ENCODE measurements at places on chromosomes 4 and X.

DNA sequence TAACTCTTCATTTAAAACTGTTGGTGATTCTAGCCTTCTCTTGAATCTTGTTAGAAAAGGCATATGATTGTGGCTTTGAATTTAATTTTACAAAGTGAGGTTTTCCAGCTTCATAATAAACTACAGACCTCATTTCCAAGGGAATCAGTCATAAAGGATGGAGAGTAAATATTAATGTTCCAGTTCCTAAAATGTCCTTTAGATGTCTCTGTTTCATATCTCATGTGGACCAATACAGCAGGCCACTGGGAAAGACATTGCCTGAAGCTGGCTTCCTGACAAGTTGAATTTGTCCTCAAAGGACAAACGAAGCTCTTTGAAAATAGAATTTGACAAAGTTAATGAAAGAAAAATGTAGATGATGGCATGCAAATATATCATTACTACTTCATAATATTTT lies 125.4 kb downstream of the ZNF330 start:
- peak; percentile 62 for DNase-seq

DNA sequence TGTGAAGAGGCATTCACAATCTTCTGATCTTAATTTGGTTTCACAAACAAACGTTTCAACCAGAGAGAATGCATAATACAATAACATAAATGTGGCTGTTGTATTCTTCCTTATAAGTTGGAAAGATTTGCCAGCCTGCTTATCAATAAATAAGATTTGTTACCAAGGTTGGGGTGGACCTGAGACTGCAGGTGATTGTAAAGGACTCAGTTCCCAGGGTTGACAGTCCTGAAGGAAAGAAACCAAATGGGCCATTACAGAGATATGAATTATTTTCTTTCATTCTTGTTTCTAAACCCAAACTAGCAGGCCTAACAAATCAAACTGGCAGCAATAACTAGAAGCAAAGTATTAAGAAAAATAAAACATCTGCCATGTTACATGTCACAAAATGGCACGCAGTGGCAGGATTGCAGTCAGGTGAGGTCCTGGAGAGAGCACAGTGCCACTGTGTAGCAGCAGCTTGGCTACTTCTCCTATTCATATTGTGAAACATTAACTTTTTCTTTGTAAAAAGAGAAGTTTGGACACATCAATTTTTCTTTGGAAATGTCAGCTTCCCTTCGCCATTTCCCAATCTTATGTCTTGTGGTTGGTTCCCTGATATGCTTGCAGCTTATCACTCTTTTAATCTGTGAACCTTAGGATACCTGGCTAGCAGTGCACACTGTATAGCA lies 133.8 kb upstream of the EMCN start:
- DNase-seq = no peak

- no peak for DNase-seq
Measured at GRCh38 chr4:81447566-81448229, 24.0 kb downstream of the RASGEF1B start.

- DNase-seq = no peak
Measured at GRCh38 chr4:123479944-123480343, 83.3 kb downstream of the SPRY1 start.

DNA sequence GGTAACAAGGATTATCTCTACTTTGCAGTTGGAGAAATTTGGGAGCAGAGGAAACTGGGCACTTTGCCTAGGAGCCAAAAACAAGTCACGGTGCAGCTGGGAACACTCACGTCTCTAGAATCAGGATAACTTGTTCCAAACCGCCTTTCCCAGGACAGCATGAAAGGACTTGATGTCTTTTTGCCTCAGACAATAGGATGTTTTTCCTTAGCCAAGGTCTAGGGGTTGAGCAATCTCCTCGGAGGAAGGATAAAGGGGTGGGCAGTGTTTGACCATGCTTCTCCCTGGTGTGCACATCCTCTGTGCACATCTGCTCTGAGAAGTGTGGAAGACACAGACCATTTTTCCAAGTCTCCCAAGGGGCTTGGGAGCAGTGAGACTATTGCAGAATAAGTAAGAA lies 1.7 kb upstream of the SPARCL1 start:
- DNase-seq = no peak

GRCh38 chr4:154916068-154916467 lies 135.0 kb downstream of the RBM46 start:
- no peak for DNase-seq

All from ACHN (cell line).